ENCODE measurements at places on chromosomes 7 and 10. TPM values are rescaled to one million over a fixed set of nuclear protein-coding genes. Genes with fewer than 3 reads are reported as not detected.

- no peaks in the 10 kb centered on the region for H3K36me3 ChIP-seq
- no peaks in the 10 kb centered on the region for H3K27me3 ChIP-seq
- no peaks in the 10 kb centered on the region for H3K4me1 ChIP-seq
- no peak for DNase-seq
- no peak within 1 kb of the TSS for H3K27ac ChIP-seq
Measured at GRCh38 chr7:16881844-16882243, at the start of gene AGR3. TSS of gene AGR3 (minus strand) at chr7:16881983. CDS start at chr7:16878618, 3,365 bp downstream.

GRCh38 chr7:82506702-82507101 lies 63.1 kb upstream of the CACNA2D1 start:
- H3K36me3 ChIP-seq, result no peaks in the 10 kb centered on the region
- no peak overlapping the region for H3K4me3 ChIP-seq
- DNase-seq, result no peak
- no peak overlapping the region for H3K27ac ChIP-seq
- no peaks in the 10 kb centered on the region for H3K4me1 ChIP-seq

- peak; percentile 44 for DNase-seq
- H3K27ac ChIP-seq, result no peak overlapping the region
- H3K36me3 ChIP-seq, result no peaks in the 10 kb centered on the region
- H3K4me1 ChIP-seq, result peaks cover 13% of the 10 kb centered on the region
Measured at GRCh38 chr7:74417419-74417971, 36.2 kb upstream of the GTF2IRD1 start.

DNA sequence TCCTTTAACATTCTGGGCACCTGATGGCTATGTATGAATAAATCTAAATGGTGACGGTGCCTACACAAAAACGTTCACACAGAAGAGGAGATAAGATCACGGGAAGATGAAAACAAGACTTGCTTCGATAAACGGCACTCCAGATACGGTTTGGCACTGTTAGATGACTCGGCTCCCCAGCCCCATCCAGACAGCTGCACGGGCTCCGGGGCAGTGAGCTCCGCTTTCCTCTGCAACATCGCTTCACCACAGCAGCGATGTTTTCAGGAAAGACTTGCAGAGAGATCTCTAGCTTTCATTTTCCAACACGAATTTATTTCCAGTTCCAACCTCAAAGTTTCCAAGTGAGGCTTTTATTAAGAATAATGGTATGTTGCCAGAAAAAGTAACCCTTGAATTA lies 132.1 kb downstream of the KLF6 start:
- H3K27ac ChIP-seq, result no peak overlapping the region
- no peak for DNase-seq
- no peaks in the 10 kb centered on the region for H3K4me1 ChIP-seq
- no peak overlapping the region for H3K4me3 ChIP-seq
- no peaks in the 10 kb centered on the region for H3K27me3 ChIP-seq

DNA sequence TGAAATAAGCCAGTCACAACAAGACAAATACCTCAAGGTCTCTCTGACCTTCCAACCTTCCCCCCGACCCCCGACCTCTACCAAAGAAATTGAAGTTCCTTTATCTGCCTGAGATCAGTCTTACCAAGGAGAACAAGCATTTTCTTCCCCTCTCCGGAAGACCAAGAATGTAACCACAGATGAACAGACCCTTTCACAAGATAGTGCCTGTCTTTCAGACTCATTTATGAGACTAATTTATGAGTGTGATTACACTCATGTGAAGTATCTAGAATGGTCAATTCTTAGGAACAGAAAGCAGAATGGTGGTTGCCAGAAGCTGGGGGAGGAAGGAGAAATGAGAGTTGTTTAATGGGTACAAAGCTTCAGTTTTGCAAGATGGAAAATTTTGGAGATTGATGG lies 108.9 kb upstream of the MKLN1 start:
- H3K36me3 ChIP-seq, result no peaks in the 10 kb centered on the region
- DNase-seq, result no peak

- peak; percentile 12 for DNase-seq
- H3K4me1 ChIP-seq, result no peaks in the 10 kb centered on the region
- H3K27me3 ChIP-seq, result no peaks in the 10 kb centered on the region
Measured at GRCh38 chr10:48444266-48444665, 137.8 kb downstream of the MAPK8 start.

DNA sequence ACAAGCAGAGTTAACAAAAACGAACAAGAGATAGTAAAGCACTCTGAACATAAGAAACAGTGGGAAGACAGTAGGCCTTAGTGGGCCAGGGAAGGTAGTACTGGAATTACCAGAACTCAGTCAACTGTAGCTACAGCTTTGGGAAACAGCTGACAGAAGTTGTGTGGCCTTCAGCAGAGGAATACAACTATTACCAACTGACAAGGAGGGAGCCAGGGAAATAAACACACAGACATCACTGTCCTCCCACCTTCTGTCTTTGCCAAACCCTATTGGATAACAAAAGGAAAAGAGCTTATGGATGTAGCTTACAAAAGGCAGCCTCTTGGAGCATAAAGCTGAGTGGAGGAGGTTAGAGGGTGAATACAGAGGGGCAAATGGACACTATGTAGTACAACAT lies 15.4 kb downstream of the MICU1 start:
- peaks cover 8% of the 10 kb centered on the region for H3K4me1 ChIP-seq
- H3K27me3 ChIP-seq, result no peaks in the 10 kb centered on the region
- H3K36me3 ChIP-seq, result no peaks in the 10 kb centered on the region
- H3K27ac ChIP-seq, result no peak overlapping the region
- no peak overlapping the region for H3K4me3 ChIP-seq
- no peak for DNase-seq

DNA sequence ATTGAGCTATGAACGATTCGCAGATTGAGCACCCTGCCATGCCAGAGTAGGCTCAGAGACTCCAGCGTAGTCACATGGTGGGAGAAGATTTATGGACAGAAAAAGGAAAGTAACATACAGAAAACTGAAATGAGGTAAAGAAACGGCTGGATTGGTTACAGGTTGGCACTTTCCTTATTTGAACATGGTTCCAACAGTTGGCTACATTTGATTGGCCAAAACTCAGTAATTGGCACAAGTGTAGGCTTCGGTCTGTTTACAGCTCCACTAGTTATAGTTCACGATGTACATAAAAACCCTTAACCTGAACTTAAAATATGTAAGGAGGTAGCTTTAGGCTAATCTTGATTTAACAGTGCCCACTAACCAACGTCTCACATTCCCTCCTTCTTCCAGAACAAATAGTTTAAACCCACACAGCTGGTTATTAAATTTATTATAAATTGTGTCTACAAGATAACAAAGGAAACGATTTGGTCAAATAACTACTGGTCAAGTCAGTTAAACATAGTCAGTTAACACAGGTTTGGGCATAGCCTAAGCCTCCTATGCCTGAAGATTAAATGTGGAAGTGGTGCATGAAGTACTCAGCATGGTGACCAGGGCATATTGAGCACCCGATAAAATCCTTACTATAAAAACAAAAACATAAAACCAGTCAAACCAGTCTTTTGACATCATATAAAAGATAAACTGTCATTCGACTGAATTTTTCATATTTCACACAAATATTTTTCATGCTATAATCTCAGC lies 17.9 kb upstream of the MTERF1 start:
- no peaks in the 10 kb centered on the region for H3K36me3 ChIP-seq
- peaks cover 5% of the 10 kb centered on the region for H3K4me1 ChIP-seq
- H3K4me3 ChIP-seq, result no peak overlapping the region
- no peaks in the 10 kb centered on the region for H3K27me3 ChIP-seq
- no peak overlapping the region for H3K27ac ChIP-seq

- no peak overlapping the region for H3K4me3 ChIP-seq
- H3K27me3 ChIP-seq, result no peaks in the 10 kb centered on the region
- H3K4me1 ChIP-seq, result peaks cover 9% of the 10 kb centered on the region
- H3K36me3 ChIP-seq, result no peaks in the 10 kb centered on the region
- no peak for DNase-seq
- H3K27ac ChIP-seq, result no peak overlapping the region
Measured at GRCh38 chr10:100907773-100908363, 4.9 kb upstream of the SLF2 start.

GRCh38 chr7:117350027-117350426 lies 27.2 kb upstream of the WNT2 start:
- DNase-seq, result peak; percentile 26
- H3K27me3 ChIP-seq, result no peaks in the 10 kb centered on the region
- peaks cover 11% of the 10 kb centered on the region for H3K4me1 ChIP-seq

DNA sequence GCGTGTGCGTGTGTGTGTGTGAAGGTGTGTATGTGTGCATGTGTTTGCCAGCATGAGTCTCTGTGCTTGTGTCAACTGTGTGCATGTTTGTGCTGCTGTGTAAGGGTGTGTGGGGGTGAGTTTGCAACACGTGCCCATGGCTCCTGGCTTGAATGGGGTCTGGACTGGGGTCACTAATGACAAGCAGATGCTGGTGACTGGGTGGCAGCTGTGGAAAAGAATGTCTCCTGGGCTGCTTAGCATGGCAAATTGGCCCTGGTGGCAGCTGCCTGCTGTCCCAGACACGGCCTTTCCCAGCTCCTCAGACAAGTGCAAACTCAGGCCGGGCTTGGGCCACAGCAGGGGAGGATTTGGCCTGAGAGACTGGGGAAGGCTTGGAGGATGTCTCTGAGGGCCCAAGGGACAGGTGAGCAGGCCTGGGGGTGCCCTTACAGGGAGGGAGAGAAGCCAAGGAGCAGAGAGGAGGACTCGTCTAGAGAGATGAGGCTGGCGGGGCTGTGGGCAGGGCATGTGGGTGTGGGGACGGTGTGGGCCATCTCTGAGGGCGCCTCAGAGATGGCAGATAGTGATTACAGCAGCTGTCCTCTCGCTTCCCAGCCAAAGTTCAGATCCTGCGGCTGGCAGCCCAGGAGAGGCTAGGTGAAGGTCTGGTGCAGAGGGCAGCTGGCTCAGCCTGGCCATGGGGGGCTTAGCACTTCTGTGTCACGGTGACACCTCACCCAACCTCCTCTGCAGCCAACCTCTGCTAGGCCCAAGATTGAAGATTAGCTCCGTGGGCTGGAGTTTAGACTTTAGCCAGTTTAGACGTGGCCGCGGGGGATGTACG lies 1.5 kb downstream of the AQP1 start:
- no peak overlapping the region for H3K27ac ChIP-seq
- no peaks in the 10 kb centered on the region for H3K36me3 ChIP-seq
- H3K27me3 ChIP-seq, result no peaks in the 10 kb centered on the region
- DNase-seq, result no peak
- H3K4me1 ChIP-seq, result peaks cover 10% of the 10 kb centered on the region

The CYP2C18 gene
- total RNA-seq, result 0.17 TPM

Data from HCT116 (cell line).